ENCODE measurements at places on chromosomes 4 and X. TPM values are rescaled to one million over a fixed set of nuclear protein-coding genes. Genes with fewer than 3 reads are reported as not detected.

- no peak for DNase-seq
- no peaks in the 10 kb centered on the region for H3K36me3 ChIP-seq
- no peak overlapping the region for H3K27ac ChIP-seq
Observed at GRCh38 chr4:32929796-32930699, 2209.9 kb downstream of the PCDH7 start.

DNA sequence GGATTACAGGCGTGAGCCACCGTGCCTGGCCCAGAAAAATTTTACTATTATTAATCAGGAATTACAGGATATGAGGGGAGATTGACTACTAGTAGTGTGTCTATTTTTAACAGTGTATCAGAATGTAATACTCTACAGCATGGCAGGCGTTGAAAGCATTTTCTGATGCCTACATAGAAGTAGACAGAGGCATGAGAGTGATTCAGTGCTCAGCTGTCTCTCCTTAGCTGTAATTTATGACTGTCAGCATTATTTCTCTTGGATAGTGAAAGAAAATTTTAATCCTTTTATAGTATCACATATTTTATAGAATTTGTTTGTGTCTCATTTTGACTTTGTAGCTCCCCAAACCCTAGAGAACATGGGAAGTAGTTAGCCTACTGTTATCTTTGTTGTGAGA, 20.7 kb downstream of the ARHGAP24 start:
- H3K4me1 ChIP-seq, result no peaks in the 10 kb centered on the region
- DNase-seq, result no peak
- H3K4me3 ChIP-seq, result no peak overlapping the region
- no peak overlapping the region for H3K27ac ChIP-seq
- no peaks in the 10 kb centered on the region for H3K36me3 ChIP-seq

GRCh38 chr4:154073107-154073822, 284.4 kb upstream of the SFRP2 start:
- no peaks in the 10 kb centered on the region for H3K36me3 ChIP-seq
- H3K4me1 ChIP-seq, result no peaks in the 10 kb centered on the region
- no peak for DNase-seq
- H3K27ac ChIP-seq, result no peak overlapping the region

DNA sequence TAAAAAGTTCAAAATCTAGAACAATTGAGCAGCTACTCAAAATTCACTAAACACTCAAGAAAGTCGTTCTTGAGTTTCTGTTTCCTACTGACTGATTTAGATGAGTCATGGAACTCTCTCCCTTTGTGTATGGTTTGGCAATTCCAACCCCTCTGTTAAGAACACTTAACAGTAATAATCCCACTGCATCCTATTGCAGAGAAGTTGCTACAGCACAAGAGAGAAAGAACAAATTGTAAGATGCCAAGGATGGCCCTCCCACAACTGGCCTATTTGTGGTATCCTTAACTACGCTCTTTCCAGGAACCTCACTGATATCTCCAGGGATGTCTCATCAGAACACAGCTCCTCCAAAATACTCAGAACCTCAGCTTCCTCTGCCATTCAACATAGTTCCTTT, 701.8 kb upstream of the TENM3 start:
- DNase-seq, result no peak
- no peaks in the 10 kb centered on the region for H3K36me3 ChIP-seq
- no peak overlapping the region for H3K4me3 ChIP-seq
- no peaks in the 10 kb centered on the region for H3K4me1 ChIP-seq
- no peak overlapping the region for H3K27ac ChIP-seq

GRCh38 chrX:49799828-49800227, 29.3 kb upstream of the PAGE4 start:
- H3K27me3 ChIP-seq, result peaks cover 3% of the 10 kb centered on the region
- H3K36me3 ChIP-seq, result no peaks in the 10 kb centered on the region
- DNase-seq, result no peak
- no peak overlapping the region for H3K27ac ChIP-seq
- no peaks in the 10 kb centered on the region for H3K4me1 ChIP-seq

GRCh38 chr4:186642530-186642929, 81.1 kb downstream of the FAT1 start:
- no peaks in the 10 kb centered on the region for H3K27me3 ChIP-seq
- H3K27ac ChIP-seq, result no peak overlapping the region
- H3K4me1 ChIP-seq, result no peaks in the 10 kb centered on the region
- no peak for DNase-seq

- H3K4me3 ChIP-seq, result peak overlapping the region; percentile 85
- peak overlapping the region; percentile 94 for H3K27ac ChIP-seq
- no peaks in the 10 kb centered on the region for H3K27me3 ChIP-seq
- peak; percentile 80 for DNase-seq
Observed at GRCh38 chrX:19799319-19800182, 87.8 kb downstream of the SH3KBP1 start.

Gene COL4A6
- not detected for total RNA-seq

Gene MAGEC2
- total RNA-seq, result not detected

Gene WAS
- 99.0 TPM for total RNA-seq

Gene HEPH
- not detected for total RNA-seq

Gene TBX22
- total RNA-seq, result not detected

Gene CXorf49
- total RNA-seq, result not detected

Gene ARHGAP24
- total RNA-seq, result not detected

Gene HTN1
- total RNA-seq, result not detected

Gene STBD1
- 0.35 TPM for total RNA-seq
